ENCODE measurements at places on chromosomes 6 and 20. TPM values are rescaled to one million over a fixed set of nuclear protein-coding genes. Genes with fewer than 3 reads are reported as not detected.

The ELOVL2 gene
- 14.5 TPM for total RNA-seq

The SLC26A8 gene
- total RNA-seq: 2.4 TPM

The GJA1 gene
- 245 TPM for total RNA-seq

The SMLR1 gene
- total RNA-seq: not detected

The ZSCAN23 gene
- total RNA-seq: 5.3 TPM

The SLC17A3 gene
- total RNA-seq: not detected

The SLC22A7 gene
- 0.32 TPM for total RNA-seq

The FRK gene
- total RNA-seq: 1.2 TPM

The SOX18 gene
- total RNA-seq: 2.1 TPM

The TNF gene
- 0.48 TPM for total RNA-seq

The RAET1E gene
- total RNA-seq: not detected

The PPIL6 gene
- 9.1 TPM for total RNA-seq

The LZTS3 gene
- total RNA-seq: 178 TPM

The UBD gene
- total RNA-seq: 1.9 TPM

The LTB gene
- total RNA-seq: 0.85 TPM

The CCM2L gene
- total RNA-seq: 6.0 TPM

The TSBP1 gene
- not detected for total RNA-seq

The C6orf58 gene
- not detected for total RNA-seq

The DOK5 gene
- total RNA-seq: 23.8 TPM

The TGM3 gene
- total RNA-seq: 0.64 TPM

The SAMD5 gene
- 3.7 TPM for total RNA-seq

The CGAS gene
- 1.6 TPM for total RNA-seq

The B4GALT5 gene
- 29.2 TPM for total RNA-seq

The DXO gene
- 32.6 TPM for total RNA-seq

Data from dorsolateral prefrontal cortex (tissue), 122 donors.